ENCODE measurements at places on chromosomes 2 and 18.

- no peak for DNase-seq
Observed at GRCh38 chr2:55140316-55141219, 90.3 kb upstream of the RTN4 start.

- DNase-seq = peak; percentile 57
Observed at GRCh38 chr18:79964330-79965118, at the start of gene HSBP1L1. Gene HSBP1L1, plus strand, starts transcription at chr18:79964643. Its CDS starts 93 bp downstream, at chr18:79964736.

GRCh38 chr18:22109535-22109934 is 59.9 kb upstream of the GATA6 start:
- no peak for DNase-seq

DNA sequence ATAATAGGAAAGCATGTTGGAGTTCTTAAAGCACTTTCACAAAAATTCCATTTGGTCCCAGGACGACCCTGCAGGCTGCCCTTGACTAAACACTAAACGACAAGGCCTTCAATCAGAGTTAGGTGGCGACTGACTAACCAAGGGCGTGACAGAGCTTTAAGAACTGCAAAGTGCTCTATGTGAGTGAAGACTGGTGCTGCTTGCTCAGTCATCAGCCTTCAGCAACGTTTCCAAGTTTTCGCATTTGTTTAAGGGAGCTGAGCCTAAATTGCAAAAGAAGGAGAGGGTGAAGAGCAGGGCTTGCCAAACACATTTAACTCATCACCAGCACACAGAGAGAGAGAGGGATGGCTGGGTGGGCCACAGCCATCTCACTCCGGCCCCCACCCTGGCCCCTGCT is 204.7 kb upstream of the PID1 start:
- DNase-seq = no peak

- DNase-seq = no peak
Observed at GRCh38 chr18:48787203-48788151, 163.3 kb downstream of the SMAD7 start.

- DNase-seq = no peak
Observed at GRCh38 chr2:44155666-44156446, 12.8 kb upstream of the PPM1B start.

DNA sequence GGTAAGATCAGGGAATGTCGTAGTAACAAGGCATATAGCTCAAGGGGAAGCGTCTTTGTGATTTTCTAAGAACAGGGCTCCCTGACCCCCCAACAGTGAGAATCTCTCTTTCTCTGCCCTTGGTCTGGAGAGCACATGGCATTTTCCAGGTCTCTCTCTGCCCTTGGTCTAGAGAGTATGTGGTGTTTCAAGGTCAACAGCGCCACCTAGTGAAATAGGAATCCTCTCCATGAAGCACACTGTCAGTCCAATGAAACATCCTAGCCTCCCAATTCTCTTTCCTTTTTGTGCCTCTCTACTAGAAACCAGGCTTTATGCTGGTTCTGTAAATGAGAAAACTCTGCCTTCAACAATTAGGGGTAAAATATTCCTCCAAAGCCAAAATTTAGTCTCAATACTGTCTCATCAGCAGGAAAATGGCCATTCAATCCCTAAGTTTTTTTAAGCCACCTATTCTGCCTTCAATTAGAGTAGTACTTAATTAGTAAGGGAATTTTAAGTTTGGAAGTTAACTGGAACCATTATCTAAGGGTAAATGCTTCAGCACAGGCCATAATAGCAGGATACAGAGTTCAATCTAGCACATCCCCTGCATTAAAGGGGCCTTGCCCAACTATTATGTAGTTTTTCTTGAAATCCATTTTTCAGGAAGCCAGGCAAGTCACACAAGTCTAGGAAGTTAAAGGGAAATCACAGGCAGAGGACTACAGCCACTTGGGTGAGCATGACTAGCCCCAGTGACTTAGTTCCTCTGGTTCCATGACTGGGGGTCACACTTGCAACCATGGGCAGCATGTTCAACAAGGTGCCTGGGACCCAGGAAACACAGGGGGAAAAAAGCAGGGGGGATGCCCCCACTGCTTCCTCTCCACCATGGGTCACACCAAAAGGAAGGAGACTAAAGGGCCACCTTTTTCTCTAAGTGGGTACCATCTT is 12.4 kb downstream of the DYM start:
- DNase-seq = peak; percentile 89

- peak; percentile 40 for DNase-seq
Observed at GRCh38 chr2:105449076-105449475, 50.2 kb upstream of the FHL2 start.

DNA sequence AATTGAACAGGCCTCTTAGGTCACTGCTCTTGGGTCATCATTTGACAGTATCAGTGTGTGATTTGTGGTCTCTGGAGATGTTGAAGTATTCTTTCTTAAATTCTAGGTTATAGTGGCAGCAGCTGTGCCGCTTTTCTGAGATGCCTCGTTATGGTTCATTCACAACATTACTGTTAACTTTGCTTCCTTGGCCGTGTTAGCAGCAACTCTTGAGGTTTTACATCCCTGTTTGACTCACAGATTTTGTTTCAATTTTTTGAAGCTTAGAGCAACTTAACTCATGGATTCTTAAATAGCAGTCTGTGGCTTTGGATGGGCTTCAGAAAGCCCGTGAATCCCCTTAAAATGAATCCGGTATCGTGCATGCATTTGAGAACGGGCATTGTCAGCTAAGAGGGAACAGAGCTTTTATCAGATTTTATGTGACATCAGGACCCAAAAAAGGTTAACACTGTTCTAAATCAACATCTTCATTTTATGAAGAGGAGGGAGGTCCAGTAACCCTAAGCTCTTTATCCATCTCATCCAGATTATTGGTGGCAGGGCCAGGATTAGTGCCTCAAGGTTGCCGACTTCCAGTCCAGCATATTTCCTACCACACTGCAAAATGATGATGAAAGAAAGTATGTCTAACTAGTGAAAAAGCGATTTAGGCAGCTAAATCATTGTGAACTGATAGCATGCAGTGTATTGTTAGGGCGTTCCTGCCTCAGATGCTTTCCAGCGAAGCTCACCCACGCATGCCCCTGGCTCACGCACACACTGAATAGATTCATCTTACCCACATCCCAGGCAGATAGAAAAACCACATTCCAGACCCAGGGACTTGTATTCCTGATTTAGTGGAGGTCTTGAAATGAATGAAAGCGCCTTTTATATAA is 5.1 kb downstream of the TRIB2 start:
- no peak for DNase-seq

DNA sequence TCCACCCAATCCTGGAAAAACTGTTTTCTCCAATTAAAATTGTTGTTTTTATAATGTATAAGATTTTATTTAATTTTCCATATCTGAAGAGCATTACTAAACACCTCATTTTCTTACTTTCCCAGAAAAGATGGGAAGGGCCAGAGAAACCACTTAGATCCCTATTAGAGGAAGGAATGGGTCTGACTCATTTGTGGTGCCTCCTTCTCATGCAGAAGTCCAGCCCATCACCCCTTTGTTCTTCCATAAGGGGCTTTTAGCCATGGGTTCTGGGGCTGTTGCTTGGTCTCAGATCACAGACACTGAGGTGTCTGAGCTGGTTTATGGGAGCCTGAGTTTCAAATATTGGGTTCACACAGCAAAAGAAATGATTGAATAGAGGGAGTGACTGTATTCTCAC is 152.2 kb downstream of the ESCO1 start:
- DNase-seq = no peak

- DNase-seq = no peak
Observed at GRCh38 chr2:23091900-23092299, 293.1 kb upstream of the KLHL29 start.
